ENCODE measurements at places on chromosomes 6 and 20. TPM values are rescaled to one million over a fixed set of nuclear protein-coding genes. Genes with fewer than 3 reads are reported as not detected.

- DNase-seq: no peak
These were observed 37.8 kb downstream of the CPXM1 start for GRCh38 chr20:2762578-2763131.

- no peak for DNase-seq
These were observed 228.4 kb upstream of the JAG1 start for GRCh38 chr20:10902174-10902573.

DNA sequence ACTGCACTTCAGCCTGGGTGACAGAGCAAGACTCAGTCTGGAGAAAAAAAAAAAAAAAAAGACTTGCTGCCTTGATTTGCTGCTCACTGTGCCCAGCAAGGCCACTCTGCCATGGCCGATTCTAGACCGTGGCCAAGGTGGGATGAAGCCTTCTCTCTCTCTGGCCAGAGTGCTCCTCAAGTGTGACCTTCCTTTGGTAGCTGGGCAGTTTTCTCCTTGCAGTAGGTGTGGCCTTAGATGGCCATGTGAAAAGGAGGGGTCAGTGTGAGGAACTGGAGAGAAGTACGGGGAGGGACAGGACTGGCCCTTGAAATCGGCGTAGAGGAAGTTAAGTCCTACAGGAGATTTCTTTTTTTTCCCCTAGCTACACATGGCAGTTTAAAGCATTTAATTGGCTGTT, 272.0 kb downstream of the ARID1B start:
- DNase-seq: no peak

DNA sequence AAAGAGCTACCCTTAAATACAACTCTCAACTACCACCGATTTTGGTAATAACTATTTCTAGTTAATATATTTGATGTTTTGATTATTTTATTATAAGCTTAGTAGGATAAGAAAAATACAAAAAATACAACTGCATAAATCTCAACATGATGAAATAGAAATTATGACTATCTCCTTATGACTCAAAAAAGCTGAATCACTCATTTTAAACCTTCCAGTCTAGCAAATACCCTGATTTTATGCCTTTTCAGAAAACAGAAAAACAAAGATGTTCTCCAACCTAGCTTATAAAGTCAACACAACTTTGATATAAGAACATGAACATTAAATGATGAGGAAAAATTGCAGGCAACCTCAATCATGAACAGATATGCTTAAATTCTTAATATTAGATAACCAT, 40.2 kb upstream of the DSE start:
- DNase-seq: no peak

The SLC16A10 gene
- not detected for polyA plus RNA-seq

The C20orf202 gene
- not detected for polyA plus RNA-seq

The EHMT2 gene
- 23.8 TPM for polyA plus RNA-seq

DNA sequence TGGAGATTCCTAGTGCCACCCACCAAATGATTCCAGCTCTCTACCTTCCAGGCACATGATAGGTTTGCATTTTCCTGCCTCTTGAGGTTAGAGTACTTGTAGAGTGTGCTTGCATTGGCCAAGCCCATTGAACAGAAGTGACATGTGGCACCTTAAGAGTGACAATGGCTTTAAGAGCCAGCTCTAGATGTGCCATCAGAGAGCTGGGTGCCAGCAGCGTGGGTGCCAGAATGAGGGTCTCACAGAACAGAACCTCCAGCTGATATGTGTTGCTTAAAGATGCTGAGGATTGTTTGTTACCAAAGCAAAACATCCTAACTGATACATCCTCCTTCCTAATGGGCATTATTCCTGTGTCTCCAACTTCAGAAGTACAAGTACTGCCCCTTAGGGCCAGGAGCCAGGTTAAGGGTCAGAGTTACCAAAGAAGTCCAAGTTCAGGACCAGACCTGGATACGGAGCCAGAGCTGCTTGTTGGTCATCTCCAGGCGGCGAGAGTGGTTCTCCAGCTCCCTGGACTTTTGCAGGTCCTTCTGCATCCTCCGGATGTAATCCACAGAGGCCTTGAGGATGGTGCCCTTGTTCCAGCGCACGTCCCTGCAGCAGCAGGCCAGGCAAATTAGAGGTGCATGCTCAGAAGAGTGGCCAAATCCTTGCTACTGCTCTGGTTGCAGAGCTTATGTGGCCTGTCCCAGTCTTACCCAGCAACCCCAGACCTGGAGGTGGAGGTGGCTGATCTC, 47.5 kb downstream of the MDFI start:
- DNase-seq: no peak

GRCh38 chr6:129100164-129100563, 217.2 kb downstream of the LAMA2 start:
- no peak for DNase-seq

DNA sequence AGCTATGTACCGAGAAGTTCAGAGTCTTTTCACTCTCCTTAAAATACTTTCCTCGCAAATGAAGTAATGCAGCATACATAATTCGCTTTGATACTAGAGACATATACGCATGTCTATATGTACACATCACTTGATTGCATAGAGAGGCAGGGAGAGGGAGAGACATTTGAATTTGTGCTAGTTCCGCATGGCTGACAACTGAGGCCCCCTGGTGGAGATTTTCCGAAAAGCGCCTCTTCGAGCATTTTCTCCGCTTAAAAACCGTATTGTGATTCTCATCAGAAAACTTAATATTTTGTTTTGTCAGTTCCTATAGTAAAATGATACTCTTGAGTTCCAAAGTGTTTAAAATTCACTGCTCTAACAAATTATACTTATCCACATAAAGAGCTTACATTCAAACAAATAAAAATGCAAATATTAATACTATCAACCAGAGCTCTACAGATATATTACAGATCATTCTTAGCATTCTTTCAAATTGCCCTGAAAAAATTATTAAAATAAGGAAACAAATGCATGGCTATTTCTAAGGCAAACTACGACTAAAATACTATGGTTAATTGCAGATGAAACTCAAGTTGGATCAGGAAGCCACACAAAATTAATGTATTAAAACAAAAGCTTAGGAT, 637 bp downstream of the MYLK4 start:
- no peak for DNase-seq

- no peak for DNase-seq
These were observed 109.2 kb upstream of the ASF1A start for GRCh38 chr6:118784641-118785164.

- DNase-seq: no peak
These were observed 85.0 kb upstream of the LOC128125822 start for GRCh38 chr6:63487103-63487813.

DNA sequence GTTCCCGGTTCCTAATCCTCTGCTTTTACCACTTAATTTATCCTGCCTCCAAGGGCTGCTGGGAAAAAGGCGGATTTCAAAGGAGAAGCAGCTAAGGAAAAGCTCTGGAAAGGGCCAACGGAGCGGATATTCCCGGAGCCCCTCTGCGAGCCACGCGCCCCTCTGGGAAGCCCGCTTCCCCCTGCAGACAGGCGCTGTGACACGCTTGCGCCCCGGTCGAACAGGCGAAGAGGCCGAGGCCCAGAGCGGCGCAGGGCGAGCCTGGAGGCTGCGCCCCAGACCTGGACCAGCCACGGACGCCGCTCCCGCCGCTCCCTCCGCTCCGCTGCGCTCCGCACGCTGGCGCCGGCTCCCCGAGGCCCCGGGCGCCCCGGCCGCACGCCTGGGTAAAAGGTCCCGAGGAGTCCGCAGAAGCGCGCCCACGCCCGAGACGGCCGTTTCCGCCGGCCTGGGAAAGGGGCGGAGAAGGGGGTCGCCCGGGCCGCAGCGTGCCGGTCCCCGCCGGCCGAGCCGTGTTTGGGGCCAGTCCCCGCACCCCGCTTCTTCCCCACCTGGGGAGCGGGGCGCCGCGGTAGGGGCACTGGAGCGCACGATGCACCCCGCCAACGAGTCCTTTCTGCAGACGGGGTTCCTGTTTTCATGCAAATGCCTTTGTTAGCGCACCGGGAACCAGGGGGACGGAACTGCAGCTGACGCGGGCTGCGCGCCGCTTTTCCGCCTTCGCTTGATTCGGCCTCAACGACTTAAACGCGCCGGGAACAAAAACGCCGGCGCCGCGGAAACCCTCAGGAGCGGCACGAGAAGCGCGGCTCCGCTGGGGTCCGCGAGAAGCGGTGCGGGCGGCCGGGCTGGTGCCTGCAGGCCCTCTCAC, 91.9 kb upstream of the SIRPA start:
- no peak for DNase-seq

GRCh38 chr6:134809130-134809529, 140.8 kb downstream of the ALDH8A1 start:
- no peak for DNase-seq

The MAK gene
- polyA plus RNA-seq: not detected

DNA sequence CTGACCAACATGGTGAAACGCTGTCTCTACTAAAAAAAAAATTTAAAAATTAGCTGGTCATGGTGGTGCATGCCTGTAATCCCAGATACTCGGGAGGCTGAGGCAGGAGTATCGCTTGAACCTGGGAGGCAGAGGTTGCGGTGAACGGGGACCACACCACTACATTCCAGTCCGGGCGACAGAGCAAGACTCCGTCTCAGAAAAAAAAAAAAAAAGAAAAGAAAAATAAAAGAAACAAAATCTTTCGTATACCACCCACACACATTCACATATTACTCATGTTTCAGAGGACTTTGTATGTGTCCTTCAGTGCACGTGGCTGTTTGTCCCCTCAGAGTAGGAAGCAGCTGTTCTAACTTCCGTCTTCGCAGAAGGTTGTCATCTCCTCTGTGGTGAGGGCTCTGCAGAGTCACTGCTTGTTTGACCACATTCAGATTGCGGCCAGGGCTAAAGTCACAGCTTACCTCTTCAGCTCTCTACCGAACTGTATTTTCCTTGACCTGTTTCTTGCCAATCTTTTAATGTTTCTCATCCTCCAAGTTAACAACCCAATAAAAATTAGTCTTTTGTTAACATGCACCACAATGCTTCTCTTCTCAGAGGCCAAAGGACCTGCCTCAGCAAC, 36.6 kb upstream of the HIVEP1 start:
- DNase-seq: no peak

DNA sequence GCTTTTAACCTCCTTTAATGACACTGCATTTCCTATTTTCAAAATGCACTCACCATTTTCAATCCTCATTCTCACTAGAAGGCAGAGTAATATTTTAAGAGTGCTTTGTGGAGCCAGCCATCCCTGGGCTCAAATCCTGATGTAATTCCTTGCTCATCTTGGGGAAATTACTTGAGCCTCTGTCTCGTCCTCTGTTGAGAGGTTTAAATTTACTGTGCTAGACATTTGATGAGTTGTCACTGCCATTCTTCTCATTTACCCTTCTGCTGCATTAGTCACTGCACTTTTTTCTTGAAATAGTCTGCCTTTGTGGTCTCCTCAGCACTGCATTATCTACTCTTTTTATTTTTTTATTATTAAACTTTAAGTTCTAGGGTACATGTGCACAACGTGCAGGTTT, 150.0 kb upstream of the HDDC2 start:
- no peak for DNase-seq

The LCA5 gene
- 4.2 TPM for polyA plus RNA-seq

The PRPH2 gene
- 0.97 TPM for polyA plus RNA-seq

DNA sequence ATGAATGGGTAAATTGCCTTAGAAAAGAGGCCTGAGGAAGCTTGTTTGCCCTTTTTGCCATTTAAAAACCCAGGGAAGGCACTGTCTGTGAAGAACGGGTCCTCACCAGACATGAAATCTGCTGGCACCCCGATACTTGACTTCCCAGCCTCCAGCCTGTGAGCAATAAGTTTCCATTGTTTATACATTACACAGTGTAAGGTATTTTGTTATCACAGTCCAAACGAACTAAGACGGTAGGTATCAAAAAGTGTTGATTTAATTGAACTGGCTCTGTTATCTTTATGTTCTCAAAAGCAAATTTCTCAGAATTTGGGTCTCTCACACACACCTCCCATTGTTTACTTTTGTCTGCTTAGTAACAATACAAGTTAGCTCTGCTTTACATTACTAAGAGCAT, 181.1 kb upstream of the MARCKS start:
- no peak for DNase-seq

- peak; percentile 20 for DNase-seq
These were observed 14.2 kb downstream of the PAX1 start for GRCh38 chr20:21719592-21720214.

- DNase-seq: no peak
These were observed 149.0 kb upstream of the ZNF217 start for GRCh38 chr20:53742685-53743081.

The SPDEF gene
- not detected for polyA plus RNA-seq

DNA sequence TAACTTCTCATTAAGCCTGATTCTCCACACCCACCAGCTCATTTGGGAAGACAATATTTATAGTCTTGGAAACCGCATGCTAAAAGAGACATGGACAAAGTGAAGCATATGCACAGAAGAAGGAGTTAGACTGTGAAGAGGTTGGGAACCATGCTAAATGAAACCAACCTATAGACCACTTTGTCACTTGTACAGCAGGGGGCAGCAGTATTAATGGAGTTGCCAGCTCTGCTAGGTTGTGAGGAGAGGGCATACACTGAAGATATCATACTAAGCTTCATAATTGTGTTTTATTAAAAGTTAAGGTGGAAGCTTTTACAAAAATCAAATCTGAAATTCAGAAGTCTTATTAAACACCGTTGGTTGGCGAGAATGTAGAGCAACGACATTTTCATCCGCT, 38.3 kb upstream of the HMGCLL1 start:
- DNase-seq: no peak

- DNase-seq: no peak
These were observed 2.9 kb downstream of the RIPOR3 start for GRCh38 chr20:50688256-50688975.

DNA sequence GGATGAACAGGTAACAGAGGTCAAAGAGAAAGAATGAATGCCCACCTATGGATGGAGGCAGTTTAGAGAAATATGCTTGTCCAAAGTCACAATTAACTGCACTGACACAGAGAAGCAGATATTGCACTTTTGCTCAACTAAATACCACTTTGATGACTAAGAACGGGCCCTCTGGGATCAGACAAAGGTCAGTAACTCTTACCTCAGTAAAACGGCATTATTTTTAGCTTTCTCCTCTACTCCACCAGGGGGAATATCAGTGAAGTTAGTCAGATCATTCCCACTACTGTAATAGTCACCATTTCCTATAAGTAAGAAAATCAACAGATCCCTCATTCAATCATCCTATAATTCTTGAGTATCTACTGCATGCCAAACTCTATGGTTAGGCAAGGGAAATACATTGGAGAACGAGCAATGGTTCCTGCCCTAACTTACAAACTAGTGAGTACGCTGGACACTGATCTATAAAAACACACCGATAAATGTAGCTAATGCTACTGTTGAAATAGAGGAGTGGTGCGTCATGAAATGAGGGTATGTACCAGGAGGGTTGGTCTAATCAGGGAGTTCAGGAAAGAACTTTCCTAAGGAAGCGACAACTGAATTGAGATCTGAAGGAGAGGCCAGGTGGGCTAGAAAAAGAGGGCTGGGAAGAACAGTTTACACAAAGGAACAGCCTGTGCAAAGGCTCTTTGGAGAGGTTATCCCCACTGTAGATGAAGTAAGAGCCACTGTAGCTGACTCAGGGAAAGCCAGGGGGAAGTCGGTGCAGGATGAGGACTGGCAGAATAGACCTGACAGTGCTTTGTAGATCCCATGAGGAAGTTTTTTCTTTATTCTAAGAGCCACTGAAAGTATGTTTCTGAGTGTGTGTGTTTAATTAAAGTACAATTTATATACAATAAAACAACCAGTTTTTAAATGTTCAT, 9.2 kb downstream of the ECI2 start:
- DNase-seq: peak; percentile 62

The ENPP3 gene
- 0.14 TPM for polyA plus RNA-seq

- DNase-seq: no peak
These were observed 81.0 kb downstream of the INSM1 start for GRCh38 chr20:20448881-20449280.

GRCh38 chr6:56649053-56649769, 6.5 kb upstream of the DST start:
- no peak for DNase-seq

All from AG04450 (cell line).